ENCODE measurements at places on chromosomes 7 and 10.

DNA sequence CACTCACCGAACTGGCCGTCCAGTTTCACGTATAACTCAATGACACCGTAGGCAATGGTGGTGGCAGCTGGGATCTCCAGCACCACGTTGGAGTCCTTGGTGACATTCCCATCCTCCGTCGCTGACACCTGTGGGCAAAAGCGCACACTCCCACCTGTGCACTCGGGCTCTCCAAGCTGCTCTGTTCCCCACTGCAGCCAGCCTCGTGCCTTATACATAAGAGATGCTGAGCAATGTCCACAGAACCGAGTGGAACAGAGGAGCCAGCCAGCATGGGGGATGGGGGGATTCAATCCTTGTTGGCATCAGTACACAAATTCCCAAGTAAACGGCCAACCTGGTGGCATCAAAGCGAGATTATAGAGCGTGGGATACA, 40.0 kb downstream of the GSDME start:
- DNase-seq, result no peak

- no peak for DNase-seq
These were observed 11.7 kb upstream of the CPA4 start for GRCh38 chr7:130281260-130281659.

DNA sequence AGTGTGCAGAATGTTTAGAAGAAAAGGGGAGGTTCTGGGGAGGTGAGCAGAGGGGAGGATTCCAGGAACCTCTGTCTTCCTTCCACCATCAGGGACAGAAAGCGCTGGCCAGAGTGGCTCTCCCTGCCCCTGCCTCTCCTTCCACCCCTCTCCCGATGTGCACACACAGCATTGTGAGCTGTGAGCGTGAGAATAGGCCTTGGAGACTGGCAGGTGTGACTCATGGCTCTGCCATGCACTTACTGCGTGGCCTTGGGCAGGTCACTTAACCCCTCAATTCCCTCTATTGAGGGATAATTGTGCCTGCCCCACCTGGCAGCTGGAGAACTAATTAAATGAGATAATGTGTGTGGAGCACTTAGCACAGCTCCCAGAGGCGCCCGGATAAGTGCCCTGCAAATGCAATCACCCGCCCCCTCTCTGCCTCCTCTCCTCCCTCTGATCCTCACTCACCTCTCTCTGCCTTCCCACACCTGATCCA, 115.4 kb downstream of the ZMIZ1 start:
- DNase-seq, result no peak

DNA sequence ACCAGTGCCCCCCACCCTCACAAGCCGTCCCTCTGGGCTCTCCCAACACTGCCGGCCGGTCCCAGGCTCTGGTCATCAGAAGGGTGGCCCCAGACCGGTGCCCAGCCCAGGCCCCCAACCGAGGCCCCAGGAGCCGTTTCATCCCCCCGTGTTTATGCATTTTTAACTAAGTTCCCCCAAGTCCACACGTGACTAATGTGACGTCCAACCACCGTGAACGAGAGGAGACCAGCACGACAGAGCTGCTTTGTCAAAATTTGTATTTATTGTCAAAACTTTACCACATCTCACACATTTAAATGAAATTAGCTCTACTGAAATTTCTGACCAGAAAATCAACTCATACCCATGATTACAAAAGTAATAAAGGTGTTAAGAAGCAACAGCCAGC, 8.6 kb downstream of the VENTX start:
- no peak for DNase-seq

- DNase-seq, result no peak
These were observed 808.7 kb upstream of the AUTS2 start for GRCh38 chr7:68789597-68789996.

DNA sequence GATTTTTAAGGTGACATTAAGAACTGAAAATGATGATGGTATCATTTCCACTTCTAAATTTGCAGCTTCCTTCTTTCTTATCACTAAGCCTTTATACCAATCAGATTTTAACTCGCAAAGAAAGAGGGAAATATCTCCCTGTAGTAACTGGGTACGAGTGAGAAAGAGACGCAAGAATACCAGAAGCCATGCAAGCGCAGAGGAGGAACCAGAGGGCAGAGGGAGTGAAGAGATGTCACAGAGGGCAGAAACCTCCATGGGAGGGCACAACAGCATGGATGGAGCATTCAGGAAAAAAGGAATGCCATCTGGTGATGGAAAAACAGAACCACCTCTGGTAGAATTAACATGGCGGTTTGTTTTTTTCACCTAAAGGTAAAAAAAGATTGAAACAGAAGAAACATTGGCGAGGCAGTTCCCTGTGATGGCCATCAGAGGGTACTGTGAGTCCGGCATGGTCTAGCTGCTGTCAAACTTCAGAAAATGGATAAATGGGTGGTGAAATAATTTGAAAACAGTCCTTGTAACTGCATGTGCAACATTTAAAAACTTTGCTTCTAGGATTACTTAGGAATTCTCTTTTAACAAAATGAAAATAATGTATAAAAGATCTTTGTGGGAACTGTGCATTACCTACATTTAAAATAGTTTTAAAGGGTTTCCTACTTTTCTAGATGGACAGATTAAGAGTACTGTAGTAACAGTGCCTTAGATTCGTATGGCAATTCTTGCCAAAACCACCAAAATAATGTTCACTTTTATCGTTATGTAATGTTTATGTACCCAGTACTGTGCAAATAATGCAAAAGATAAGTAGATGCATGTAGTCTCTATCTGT, 91.8 kb downstream of the ARHGAP12 start:
- DNase-seq, result no peak

DNA sequence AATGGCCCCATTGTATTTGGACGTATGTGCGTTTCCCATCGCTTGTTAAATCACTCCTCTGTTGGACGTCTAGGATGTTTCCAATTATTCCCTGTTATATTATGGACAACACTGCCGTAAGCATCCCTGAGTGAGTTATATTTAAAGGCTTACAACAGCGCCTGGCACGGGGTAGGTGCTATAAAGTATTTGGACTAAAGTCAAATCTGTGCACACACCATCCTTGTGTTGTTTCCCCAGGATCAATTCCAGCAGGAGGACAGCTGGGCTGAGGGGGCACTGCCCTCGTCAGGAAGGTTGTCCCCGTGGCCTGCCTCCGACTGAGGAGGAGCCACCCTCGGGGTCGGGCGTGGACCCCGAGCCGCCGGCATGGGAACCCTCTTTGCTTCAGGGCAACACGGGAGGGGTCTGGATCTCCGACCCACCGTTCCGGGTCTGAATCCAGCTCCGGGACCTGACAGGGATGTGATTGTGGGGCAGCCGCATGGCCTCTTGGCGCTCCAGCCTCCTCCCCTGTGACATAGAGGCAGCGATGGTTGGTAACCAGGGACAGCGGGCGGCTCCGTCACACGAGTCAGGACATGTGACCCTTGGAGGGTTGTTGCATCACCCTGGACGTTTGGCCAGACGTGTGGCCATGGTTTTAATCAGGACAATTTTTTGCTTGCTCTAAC, 1.5 kb upstream of the JAKMIP3 start:
- DNase-seq, result no peak

DNA sequence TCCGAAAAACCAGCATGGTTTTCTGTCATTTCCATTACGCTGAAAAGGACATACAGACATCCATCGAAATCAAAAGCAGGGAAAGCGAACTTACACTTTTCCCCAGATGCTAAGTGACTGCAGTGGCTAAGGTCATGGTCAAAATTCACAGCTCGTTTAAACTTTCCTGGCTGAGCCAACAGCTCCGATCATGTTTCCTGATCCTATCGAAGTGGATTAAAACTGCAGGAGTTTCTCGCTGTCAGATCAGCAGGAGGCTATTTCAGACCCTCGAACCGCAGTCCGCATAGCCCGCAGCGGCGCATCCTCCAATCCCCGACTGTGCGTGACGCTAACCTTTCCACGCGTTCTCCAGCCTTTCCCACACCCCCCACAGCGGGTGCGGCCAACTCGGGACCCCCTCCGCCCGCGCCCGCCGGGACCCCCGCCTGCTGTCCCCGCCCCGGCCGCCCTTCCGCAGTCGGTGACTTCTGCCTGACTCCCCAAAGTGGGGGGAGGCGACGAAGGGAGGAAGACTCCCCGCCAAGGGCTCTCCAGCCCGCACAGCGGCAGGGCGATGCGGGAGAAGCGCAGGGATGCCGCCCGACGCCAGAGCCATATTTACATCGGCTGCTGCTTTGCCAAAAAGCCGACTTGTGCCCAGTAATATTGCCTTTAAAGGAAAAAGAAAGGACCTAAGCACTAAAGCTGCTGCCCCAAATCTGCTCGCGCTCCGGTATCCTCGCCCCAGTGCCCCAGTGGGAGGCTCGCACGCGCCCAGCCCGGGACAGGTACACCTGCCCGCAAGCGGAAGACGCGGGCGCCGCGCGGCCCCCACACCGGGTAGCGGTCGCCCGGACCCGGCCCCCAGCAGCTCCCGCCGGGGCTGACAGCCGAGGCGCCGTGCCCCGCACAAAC, 1.2 kb downstream of the PIP4K2A start:
- DNase-seq, result peak; percentile 44

DNA sequence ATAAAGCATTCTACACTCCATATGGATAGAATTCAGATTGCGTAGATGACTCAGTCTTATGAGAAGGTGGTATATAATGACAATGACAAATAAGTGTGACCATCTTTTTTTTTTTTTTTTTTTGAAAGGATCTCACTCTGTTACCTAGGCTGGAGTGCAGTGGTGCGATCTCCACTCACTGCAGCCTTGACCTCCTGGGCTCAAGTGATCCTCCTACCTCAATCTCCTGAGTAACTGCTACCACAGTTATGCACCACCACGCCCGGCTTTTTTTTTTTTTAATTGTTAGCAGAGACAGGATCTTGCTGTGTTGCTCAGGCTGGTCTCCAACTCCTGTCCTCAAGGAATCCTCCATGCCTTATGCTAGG, 43.2 kb upstream of the NRP1 start:
- DNase-seq, result no peak

GRCh38 chr10:126478546-126478945, 90.3 kb upstream of the ADAM12 start:
- DNase-seq, result no peak

DNA sequence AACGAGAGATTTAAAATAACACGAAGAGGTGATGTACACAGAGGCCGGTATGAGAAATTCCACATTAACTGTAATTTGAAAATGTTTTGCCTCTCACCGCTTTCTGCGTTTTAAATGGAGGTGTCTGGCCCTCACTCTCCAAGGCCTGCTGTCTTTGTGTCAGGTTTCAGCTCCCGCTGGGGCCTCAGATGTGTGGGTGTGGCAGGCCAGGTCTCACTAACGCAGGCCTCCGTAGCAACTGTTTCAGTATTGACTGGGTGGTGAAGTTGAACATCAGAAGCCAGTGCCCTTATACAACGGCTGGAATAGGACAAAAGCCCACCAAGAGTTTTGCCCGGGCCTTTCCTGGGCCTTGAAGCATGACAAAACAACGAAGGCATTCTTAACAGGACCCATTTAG, 303.1 kb downstream of the ADARB2 start:
- no peak for DNase-seq

DNA sequence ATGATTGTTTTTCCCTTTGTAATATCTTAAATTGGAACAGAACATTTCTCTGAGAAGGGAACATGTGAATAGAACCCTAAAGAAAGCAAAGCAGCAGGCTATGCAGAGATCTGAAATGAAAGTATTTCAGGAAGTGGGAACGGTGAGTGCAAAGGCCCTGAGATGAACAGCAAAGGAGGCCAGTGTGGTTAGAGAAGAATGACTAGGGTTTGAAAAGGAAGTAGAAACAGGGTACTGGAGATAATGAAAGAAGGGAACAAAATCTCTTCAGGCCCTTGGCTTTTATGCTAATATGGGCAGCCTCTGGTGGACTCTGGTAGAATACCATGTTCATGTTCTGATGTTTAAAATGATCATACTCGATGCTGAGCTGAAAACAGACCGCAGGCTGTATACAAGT, 22.2 kb downstream of the ARHGAP21 start:
- no peak for DNase-seq

DNA sequence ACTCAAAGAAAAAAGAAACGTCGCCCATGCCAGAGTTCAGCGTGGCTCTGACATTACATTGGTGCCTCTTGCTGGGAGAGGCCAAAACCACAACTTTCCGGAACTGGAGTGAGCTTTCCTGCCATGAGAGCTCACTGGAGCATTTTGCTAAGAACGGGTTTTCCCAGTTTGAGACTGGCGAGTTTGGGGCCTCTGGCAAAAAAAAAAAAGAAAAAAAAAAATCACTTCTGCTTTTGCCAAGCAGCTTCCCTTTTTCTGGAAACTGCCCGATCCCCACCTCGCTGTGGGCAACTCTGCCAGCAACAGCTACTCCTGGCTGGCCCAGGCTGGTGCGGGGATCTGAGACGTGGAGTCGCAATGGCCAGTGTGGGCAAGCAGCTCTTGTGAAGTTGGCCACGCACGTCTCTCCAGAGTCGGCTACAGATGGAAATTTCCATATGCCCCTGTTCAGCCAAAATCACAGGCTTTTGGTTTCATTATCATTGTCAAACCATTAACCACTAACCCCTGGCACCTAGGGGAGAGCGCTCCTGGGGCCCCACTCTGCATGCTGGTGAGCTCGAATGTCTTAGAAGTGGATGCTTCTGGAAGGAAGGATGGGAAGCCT, 25.7 kb downstream of the PRKAG2 start:
- no peak for DNase-seq

- DNase-seq, result no peak
These were observed 8.9 kb downstream of the C10orf53 start for GRCh38 chr10:49688261-49688846.

DNA sequence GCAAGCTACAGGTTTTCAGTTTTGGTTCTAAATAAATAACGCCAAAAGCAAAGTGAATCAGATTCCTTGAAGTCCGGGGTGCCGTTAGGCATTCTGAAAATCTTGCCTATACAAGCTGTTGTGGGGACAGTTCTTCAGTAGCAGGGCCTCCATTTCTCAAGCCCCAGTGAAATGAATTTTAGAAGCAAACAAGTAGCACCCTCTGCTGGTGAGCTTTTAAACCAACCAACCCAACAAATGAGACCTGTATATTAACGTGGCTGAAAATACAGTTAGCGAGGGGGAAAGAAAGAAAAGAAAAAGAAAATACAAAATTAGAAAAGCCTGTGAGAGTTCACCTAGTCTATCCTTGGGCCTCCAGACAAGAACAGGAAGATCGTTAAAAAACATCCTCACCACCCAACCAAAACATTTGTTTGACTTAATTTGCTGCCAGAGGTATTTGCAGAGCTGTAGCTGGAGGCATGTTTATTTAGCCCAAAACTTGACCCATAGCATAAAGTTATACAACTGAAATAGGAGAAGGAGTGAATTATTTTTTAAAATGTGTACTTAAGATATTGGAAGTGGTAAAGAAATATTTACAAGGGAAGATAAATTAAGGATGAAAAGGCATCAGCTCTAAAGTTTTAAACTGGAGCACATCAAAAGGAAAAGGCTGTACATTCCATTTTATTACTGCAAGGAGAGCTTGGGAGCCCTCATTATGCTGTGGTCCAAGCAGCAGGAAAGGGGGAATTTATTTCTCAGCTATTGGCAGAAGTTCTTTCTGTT, 98.9 kb downstream of the DYNC1I1 start:
- DNase-seq, result no peak

GRCh38 chr7:54824655-54825054, 65.6 kb upstream of the SEC61G start:
- no peak for DNase-seq

GRCh38 chr7:38020121-38020785, 99.8 kb downstream of the EPDR1 start:
- no peak for DNase-seq

GRCh38 chr7:158029509-158029908, 558.1 kb downstream of the PTPRN2 start:
- DNase-seq, result no peak

Measured in activated CD8-positive, alpha-beta memory T cell treated with anti-CD3 and anti-CD28 coated beads, Interleukin-2, amount 50 U/mL, for 4 hours (primary cell).